M059J (cell line): ENCODE measurements at places on chromosomes 16 and 17. TPM values are rescaled to one million over a fixed set of nuclear protein-coding genes. Genes with fewer than 3 reads are reported as not detected.

SLC13A2 gene
- not detected in 2 replicates for total RNA-seq

MPP2 gene
- 2.5 and 4.4 TPM in 2 replicates for total RNA-seq

HOXB3 gene
- 10.2 and 15.4 TPM in 2 replicates for total RNA-seq

GRCh38 chr17:78315355-78316114, 44.3 kb downstream of the SOCS3 start:
- peak; percentile 97 for DNase-seq

DNA sequence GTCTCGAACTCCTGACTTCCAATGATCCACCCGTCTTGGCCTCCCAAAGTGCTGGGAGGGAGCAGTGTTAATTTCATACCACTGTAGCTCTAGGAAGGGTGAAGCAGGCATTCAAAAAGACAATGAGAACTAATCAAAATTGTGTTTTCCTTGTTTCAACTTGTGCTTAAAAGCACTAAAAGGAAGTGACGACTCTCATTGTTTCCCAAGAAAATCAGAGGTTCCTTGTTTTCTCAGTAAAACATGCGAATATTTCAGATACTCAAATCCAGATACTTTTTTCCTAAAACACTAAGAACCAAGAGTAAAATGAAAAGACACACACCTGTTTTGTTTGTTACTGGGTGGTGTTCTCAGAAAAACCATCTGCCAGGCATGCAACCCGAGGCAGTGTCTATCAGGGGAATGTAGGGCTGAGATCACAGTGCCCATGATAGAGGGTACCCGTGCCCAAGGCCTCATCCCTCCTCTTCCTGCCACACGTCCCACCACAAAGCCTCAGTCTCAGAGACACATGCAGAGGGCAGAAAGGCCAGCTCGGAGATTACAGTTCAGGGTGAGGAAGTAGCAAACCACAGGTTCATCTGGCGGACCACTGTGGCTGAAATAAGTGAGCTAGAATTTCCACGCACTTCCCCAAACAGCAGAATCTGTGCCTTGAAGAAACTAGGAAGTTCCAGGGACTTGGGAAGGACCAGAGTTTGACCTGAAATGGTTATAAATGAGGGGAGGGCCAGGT, 33.7 kb downstream of the GINS3 start:
- DNase-seq, result no peak

CTRL gene
- not detected in 2 replicates for total RNA-seq

GRCh38 chr17:37714897-37715296, 30.0 kb downstream of the HNF1B start:
- no peak for DNase-seq

GRCh38 chr17:48121923-48122664, 14.5 kb downstream of the SNX11 start:
- DNase-seq, result no peak

GRCh38 chr17:68013385-68013784, 17.1 kb upstream of the C17orf58 start:
- no peak for DNase-seq

NECAB2 gene
- total RNA-seq, result not detected in 2 replicates

GRCh38 chr16:69818891-69819545, 56.9 kb downstream of the WWP2 start:
- DNase-seq, result no peak

DNA sequence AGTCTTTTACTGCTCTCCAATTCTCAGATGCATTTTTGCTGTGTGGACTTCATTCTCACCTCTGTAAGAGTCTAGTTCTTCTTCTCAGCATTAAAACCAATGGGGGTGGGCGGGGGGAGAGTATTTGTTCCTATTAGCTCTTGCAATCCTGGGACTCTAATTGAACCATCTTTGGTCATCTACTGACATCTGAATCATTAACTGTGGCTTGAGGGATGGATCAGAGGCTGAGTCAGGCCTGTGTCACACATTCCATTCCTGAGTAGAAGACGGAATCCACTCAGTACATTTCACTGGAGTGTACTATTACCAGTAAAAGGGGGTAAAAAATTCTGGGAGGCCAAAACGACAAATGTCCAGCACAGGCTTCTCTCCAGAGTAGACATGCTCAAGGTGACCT, 12.8 kb upstream of the ZNF23 start:
- peak; percentile 96 for DNase-seq

DNA sequence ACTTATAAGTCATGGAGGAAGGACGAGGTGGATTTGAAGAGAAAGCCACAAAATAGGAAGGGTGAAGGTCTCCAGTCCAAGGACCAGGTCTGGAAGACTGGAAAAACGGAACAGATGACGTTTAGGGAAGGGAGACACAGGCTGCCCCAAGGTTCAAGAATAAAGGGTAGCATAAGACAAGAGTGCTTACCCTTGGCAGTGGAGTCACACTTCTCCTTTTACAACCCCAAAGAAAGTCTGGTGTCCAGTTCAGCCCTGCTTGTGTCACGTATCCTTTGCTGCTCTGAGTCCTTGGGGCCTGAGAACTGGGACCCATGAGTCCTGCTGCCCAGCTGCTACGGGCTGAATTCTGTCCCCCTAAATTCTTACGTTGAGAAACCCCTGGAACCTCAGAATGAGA, 13.0 kb upstream of the GGA2 start:
- DNase-seq, result no peak

DNA sequence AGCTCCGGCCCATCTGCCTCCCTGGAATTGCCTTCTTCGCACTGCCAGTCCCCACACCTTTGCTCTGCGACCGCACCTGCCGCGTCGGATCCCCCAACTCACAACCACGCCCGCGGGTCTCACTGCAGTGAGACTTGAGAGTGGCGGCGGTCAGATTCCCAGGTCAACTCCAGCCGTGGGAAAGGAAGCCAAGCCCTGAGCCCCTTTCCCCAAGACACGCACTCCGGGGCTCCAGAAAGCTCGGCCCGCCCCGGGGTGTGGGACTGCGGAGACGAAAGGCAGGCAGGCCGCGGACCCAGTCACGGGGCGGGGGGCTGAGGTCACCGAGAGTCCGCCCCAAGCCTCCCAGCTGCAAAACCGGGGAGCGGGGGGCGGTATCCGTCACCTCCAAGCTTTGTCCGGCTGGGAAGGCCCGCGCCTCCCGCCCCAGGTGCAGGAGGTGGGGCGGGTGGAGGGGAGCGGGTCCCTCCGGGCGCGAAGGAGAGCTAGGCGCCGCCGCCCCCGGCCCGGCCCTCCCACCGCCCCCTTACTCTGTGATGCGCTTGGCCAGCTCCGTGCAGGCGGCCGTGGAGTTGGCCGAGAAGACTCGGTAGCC, 615 bp downstream of the PRPSAP1 start:
- peak; percentile 36 for DNase-seq

DNA sequence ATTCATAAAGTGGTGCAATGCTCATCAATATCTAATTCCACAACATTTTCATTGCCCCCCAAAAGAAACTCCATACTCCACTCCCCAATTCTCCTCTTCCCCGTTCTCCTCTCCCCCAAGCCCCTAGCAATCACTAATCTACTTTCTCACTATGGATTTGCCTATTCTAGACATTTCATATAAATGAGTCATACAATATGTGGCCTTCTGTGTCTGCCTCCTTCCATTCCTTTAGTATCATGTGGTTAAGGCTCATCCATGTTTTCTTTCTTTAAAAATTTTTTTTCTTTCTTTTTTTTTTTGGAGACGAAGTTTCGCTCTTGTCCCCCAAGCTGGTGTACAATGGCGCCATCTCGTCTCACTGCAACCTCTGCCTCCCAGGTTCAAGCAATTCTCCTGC, 56.3 kb upstream of the HAS3 start:
- peak; percentile 72 for DNase-seq

GRCh38 chr17:73052923-73053322, 39.6 kb downstream of the SLC39A11 start:
- no peak for DNase-seq

- DNase-seq, result no peak
These were observed 51.5 kb downstream of the ZFHX3 start for GRCh38 chr16:72996291-72997062.

- DNase-seq, result peak; percentile 37
These were observed 19.3 kb downstream of the DNASE1 start for GRCh38 chr16:3673676-3674377.

TMEM92 gene
- total RNA-seq, result 0.99 and 5.2 TPM in 2 replicates

GINS2 gene
- total RNA-seq, result 27.0 and 32.5 TPM in 2 replicates

DNA sequence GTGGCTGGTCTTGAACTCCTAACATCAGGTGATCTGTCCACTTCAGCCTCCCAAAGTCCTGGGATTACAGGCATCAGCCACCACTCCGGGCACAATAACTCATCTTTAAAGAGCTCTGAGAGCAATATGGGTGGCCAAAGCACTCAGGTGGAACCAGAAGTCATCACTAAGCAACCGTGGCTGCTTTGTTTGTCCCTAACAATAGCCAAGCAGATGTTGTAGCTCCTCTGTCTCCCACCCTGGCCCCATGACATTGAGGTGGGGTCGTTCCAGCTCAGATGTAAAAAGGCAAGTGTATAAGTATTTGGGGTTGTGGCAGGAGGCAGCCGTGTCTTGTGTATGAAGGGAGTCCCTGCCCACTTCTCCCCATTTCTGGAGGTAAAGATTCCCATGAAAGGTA, 3.7 kb upstream of the SCIMP start:
- no peak for DNase-seq

DNA sequence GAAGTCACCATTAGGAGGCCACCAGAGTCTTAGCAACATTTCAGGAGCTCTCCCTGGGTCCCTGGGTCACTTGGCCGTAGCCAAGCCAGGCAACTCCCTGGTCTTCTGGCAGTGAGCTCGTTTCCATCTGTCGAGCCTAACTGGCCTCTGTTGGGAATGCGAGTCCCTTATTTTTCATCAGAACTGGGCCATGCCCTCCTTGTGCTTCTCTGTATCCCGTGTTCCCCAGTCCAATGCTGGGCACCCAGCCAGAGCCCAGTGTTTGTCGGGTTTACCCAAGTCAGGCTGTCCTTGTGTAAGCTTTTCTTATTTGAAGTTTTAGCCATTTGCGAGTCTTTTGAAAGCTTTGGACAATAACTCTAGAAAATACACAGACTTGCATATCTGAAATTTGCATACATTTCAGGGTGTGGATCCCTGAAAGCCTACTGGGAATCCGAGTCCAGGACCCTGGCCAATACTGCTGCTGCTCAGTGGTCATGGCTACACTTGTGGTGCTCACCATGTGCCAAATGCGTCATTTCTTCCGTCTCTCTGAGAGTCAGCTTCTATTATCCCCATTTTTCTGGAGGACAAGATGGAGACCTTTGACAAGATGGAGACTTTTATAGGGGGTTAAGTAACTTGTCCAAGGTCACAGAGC, 81.6 kb upstream of the LGALS9 start:
- DNase-seq, result no peak

DNA sequence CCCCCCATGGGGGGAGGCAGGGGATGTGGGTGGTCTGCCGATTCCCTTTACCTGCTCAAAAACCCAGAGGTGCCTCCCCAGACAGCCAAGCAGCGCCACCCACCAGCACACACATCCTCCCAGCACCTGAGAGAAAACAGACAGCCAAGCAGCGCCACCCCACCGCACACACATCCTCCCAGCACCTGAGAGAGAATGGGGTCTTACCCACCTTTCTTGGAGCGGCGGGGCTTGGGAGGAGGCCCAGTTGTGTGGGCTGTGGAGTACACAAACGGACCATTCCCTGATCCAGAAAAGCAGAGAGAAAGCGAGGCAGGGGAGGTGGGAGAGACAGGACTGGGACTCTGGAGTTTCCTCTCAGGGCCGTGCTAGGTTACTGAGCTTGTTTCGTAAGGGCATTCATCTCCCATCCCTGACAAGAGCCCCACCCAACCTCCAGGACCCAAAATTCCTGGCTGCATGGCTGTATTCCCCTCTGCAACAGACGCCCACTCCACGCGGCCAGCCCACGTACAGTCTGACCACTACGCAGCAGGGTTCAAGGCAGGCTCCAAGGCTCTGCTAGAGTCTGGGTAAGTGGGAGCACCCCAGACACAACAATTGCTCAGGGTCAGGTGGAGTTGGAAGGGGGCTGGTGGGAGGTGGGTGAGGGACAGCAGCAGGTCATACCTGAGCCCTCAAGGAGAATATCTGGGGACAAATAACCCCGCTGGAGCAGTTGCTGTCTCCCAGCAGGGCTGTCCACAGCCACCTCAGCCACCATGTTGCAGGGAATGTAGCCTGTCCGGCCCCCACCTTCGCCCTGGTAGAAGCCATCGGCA, 22.3 kb downstream of the TSPOAP1 start:
- no peak for DNase-seq

DNA sequence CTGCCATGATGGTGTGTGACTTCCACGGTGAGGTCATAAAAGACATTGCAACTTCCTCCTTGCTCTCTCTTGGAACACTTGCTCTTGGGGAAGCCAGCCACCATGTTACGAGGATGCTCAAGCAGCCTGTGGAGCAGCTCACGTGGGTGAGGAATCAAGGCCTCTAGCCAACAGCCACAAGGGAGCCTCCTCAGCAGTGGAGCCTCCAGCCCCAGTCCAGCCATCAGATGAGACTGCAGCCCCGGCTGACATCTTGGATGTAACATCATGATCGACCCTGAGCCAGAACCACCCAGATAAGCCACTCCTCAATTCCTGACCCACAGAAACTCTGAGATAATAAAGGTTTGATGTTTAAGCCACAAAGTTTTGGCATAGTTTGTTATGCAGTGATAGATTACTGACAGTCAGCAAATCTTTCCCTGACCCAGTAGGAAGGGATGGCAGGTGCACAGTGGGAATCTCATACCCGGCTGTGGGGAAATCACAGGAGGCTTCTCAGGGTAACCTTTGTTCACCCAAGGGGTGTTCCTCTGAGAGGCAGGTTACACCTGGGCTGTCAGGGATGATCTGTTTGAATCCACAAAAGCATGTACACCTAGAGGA, 23.3 kb upstream of the GINS2 start:
- no peak for DNase-seq

GRCh38 chr16:69417520-69418199, 6.8 kb upstream of the CYB5B start:
- DNase-seq, result peak; percentile 97

DNA sequence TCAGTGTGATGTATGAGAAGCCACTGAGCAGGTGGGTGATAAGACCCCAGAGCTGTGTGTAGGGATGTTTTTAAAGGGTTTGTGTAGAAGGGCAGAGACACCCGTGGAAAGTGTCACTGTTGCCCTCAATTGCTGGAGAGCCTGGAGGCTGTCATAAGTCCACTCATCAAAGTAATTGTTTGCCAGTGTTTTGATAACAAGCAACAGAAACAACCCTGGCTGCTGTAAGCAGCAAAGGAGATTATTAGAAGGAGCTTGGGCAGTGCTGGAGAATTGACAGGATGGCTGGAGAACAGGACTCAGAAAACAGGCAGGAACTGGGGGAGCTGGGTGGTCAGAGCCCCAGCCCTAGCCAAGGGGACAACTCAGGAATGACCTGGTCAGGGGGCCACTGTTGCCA, 119.6 kb downstream of the CCDC182 start:
- DNase-seq, result no peak

DNA sequence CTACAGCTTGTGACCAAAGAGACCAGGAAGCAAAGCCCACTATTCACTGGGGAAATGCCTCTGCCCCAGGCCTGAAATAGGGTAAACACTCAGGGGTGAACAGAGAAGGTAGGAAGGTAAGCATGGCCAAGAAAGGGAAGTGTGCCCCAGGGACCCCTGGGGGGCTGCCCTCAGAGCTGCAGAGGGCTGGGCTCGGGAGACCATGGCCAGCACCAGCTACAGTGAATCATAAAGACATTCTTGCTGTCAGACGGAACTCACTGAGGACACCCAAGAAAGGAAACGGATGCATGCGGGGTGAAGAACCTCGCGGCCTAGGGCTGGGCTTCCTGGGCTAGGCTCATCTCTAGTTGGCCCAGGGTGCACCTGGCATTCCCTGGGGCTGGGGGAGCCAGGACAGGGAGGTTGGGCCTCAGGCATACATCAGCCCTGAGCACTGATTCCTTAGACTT, 9.6 kb downstream of the HIC1 start:
- DNase-seq, result no peak

PLEKHH3 gene
- total RNA-seq, result 14.9 and 17.8 TPM in 2 replicates

- no peak for DNase-seq
These were observed 349.7 kb upstream of the CCL2 start for GRCh38 chr17:33905338-33905800.
